ENCODE measurements at places on chromosomes 2 and 18.

DNA sequence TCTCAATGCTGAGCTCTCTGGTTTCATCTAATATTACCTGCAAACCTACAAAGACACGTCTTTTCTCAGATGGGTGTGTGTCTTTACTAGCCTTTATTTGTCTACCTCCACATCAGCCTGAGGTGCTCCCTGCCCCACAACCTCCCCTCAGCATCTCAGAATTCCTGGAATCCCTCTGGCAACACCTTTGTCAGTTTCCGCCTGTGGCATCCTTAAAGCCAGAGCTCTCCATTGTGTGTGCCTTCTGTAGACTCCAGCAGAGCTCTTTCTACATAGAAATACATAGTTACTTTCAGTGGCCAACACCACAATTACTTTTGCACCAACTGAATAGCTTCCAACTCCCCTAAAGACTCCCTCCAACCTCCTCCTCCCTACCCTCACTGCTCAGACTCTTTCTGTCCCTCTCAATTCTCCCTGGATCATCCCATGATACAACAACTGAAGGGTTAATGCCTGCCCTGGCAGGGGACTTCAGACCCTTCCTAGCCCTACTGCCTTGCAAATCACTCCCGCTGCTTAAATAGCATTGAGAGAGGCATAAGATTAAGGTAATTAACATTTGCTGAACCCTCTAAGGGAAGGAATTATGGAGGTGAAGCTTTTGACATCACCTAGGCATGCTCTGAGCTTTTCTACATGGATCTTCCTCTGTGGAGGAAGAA is 39.6 kb upstream of the RMDN2 start:
- no peak for DNase-seq

DNA sequence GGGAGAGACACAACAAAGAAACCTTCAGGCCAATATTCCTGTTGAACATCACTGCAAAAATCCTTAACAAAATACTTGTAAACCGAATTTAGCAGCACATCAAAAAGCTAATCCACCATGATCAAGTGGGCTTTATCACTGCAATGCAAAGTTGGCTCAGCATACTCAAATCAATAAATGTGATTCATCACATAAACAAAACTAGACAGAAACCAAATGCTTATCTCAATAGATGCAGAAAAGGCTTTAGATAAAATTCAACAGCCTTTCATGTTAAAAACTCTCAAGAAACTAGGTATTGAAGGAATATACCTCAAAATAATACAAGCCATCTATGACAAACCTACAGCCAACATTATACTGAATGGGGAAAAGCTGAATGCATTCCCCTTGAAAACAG is 20.6 kb downstream of the GTF2A1L start:
- no peak for DNase-seq

- DNase-seq: peak; percentile 37
Observed at GRCh38 chr18:58544616-58545337, 84.1 kb downstream of the ALPK2 start.

GRCh38 chr18:23148382-23148781 is 13.1 kb downstream of the CABLES1 start:
- no peak for DNase-seq

GRCh38 chr2:101152272-101153076 is 1.3 kb upstream of the TBC1D8 start:
- peak; percentile 51 for DNase-seq

- peak; percentile 14 for DNase-seq
Observed at GRCh38 chr2:127049927-127050802, 56.8 kb downstream of the BIN1 start.

- no peak for DNase-seq
Observed at GRCh38 chr2:32260376-32260775, 4.3 kb downstream of the NLRC4 start.

GRCh38 chr18:55651236-55651635 is 63.2 kb upstream of the TCF4 start:
- DNase-seq: no peak

DNA sequence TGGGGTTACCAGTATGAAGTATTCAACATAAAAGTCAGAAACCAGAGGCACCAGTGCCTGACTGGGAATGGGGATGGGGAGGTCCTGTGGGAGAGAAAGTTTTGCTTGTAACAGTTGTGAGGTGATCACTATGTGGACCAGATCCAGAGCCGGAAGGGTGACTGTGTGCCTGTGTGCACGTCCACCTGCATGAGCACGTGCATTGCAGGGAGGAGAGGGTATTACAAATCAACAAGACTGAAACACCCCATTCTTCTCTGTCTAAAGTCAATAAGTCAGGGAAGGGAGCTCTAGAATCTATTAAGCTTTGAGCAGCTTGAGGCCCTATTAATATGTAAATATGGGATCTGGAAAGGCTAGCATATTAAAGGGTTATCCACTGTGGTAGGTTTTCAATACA is 241.0 kb upstream of the ACVR2A start:
- no peak for DNase-seq

- no peak for DNase-seq
Observed at GRCh38 chr2:72971036-72971435, 53.7 kb downstream of the EMX1 start.

DNA sequence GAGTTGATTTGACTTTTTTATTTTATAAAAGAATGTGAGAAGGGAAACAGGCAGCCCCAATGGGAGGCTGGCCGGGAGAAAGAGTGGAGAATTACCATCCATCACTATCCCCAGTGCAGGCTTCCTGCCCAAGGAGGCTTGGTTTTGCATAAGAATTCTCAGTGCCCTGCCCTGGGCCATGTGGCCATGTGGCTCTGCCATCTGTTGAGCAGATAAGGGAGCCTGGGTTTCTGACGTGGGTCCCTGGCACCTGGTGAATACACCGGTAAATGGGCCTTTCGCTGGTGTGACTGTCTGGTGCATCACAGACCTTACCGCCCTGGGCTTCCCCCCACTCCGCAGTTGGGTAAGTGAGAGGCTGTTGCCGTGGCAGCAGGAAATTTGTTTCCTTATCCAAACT is 54.5 kb upstream of the TMEM163 start:
- DNase-seq: no peak

DNA sequence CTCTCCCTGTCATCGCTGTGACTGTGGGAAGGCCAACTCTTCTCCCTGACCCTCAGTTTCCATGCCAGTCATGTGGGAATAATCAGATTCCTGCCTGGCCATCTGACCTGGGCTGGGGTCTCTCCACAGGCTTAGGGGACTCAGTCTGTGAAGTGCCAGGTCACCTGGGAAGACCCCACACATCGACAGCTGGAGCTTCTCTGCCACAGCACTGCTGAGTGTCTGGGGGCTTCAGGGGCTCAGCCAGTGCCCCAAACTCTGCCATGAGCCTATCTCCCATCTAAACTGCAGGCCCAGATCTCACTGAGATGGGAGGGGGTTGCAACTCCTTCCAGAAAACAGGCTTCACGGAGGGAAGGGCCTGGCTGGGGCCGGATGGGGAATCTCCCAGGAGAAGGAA is 42.0 kb upstream of the OTOS start:
- no peak for DNase-seq

DNA sequence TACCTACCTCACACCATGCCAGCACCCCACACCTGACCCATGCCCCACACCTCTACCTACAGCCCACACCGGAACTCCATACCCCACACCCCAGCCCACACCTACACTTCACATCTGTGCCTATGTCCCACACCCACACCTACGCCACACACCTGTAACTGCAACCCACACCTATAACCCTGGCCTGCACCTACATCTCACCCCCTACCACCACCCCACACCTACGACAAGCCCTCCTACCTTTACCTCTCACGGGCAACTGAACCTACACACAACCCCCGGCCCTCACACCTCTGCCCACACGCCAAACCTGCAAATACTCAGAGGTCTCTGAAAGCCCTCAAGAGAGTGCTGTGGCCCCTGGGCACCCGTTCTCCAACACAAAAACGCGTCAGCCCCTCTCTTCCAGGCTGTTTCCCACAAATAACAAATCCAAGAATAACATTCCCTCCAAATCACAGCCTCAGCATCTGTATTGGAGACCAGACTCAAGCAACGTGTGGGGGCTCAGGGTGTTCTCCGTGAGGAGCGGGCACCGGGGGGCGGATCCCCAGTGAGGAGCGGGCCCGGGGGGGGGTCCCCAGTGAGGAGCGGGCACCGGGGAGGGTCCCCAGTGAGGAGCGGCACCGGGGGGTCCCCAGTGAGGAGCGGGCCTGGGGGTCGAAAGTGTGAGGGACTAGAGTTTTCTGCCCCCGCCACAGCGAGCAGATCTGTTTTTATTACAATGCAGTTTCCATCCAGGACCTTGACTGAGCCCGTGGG is 33.4 kb downstream of the SLC66A2 start:
- no peak for DNase-seq

DNA sequence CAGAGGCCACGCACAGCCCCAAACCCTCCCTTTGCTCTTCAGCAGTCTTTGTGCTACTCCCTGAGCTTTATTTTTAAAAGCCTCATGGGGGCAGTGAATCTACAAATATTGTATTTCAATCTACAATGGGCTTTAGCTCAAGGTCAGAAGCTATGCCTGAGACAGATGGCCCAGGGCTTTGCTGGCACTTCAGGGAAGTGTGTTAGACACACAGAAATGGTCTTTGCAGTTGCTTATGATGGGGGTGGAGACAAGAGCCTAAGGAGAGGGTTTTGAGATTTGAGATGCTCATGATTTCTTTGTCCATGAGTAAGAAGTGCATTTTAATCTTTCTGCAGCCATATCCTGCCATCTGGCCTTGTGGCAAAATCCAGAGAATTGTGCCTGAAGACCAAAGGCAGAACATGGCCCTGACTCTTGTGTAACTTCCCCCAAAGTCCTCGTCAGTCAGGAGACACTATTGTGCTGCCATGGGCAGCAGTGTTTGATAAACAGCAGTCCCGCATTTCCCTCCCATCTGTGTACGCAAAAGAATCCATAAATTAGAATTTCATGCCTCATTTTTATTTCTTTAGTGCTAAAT is 92.6 kb downstream of the VAPA start:
- no peak for DNase-seq

GRCh38 chr18:31943878-31944816 is 1.2 kb upstream of the TRAPPC8 start:
- DNase-seq: no peak

DNA sequence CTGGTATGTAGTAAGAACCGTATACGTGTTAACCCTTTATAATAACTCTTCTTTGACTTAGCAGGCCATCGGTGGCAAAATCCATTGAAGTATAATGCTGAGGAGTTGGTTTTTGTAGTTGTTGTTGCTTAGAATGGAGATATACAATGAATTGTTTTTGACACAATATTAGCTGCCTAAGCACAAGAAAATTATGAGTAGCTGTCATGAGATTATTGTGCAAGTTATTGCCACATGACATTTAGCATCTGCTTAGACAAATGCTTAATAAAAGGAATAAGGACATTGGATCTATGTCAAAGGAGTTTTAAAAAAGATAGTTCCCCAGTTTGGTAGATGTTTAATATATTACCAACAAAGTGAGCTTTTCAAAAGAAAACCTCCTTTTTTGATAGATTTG is 59.9 kb downstream of the ABCB11 start:
- no peak for DNase-seq

DNA sequence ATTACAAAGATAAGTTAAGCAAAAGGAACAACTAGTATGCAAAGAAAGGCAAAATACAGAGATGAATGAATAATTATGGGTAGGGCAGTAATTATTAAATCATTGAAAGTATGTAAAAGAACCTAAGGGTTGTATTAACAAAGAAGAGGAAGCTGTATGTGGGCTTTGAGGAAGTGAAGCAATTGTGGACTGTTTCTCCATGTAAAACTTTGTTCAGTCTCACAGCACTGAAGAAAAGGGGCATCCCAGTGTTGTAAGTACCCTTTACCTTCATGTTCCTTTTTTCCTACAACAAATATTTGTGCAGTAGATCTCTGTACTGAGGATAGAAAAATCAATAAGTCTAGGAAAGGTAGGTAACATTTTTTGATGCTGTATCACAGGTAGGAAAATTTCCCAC is 388.7 kb upstream of the NRP2 start:
- no peak for DNase-seq

- DNase-seq: no peak
Observed at GRCh38 chr2:69390001-69390400, 3.0 kb upstream of the GFPT1 start.

DNA sequence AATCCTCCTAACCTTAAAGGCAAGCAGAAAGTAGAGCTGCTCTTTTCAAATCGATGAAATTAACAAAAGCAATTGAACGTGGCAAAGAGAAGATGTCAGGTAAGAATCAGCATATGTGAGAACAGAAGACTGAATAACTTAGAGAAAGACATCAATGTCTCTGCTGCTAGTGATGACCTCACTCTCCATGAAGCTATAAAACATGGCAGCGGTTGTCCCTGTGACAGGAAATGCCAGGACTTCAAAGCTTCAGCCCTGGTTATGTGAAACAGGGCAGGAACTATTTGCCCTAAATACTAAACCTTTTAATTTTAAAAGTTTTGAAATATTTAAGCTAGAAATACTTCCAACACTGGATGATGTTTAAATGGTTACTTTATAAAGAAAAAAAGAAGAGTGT is 383.7 kb downstream of the XIRP2 start:
- no peak for DNase-seq

- DNase-seq: no peak
Observed at GRCh38 chr2:229330952-229331351, 59.9 kb upstream of the PID1 start.

DNA sequence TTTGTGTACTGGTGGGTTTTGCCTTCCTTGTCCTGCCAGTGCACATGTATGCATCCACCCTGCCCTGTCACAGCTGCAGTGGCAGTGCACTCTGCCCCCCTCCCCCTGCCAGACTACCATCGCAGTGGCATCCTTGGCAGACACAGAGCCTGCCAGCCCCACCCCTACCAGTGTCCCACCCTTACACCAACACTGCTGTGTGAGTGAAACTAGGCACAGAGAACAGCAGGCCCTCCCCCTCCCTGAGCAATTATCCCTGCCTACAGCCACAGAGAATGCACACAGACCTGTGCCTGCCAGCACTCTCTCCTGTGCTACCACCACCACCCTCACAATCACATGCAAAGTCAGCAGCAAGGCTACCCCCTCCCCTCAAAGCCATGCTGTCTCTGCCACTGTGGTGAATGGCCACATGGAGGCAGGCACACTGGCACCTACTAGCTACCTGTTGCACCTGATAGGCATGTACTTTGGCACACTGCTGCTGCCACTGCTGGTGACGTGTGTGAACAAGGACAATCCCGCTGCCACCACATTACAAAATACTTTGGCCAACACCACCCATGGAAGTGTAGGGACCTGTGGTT is 239.8 kb downstream of the CALCRL start:
- no peak for DNase-seq

GRCh38 chr2:96427917-96428316 is 77.2 kb downstream of the NEURL3 start:
- peak; percentile 95 for DNase-seq

GRCh38 chr18:74082742-74083556 is 64.7 kb downstream of the FBXO15 start:
- no peak for DNase-seq

DNA sequence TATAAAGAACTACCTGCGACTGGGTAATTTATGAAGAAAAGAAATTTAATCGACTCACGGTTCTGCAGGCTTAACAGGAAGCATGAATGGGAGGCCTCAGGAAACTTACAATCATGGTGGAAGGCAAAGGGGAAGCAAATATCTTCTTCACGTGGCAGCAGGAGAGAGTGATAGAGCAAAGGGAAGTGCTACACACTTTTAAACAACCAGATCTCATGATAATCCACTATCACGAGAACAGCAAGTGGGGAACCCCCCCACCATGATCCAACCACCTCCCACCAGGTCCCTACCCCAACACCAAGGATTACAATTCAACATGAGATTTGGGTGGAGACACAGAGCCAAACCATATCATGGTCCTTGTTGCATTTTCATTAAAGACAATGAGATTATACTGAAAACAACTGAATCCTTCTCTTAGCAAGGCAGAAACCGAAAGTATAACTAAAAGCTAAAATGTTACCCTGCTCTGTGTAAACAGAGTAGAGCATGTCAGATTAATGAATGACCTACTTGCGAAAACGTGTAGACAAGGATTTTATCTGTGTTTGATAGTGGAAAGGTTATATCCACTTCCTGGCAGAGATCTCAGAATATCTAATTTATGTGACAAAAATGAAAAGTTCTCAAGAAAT is 60.1 kb upstream of the RBBP8 start:
- peak; percentile 12 for DNase-seq
